Activated naive CD8-positive, alpha-beta T cell treated with anti-CD3 and anti-CD28 coated beads, Interleukin-2, amount 10 ng/mL, durations not matched to agents 7 days and 5 days (primary cell): ENCODE measurements at places on chromosomes 16 and 17. TPM values are rescaled to one million over a fixed set of nuclear protein-coding genes. Genes with fewer than 3 reads are reported as not detected.
A peak's percentile ranks its signal among the peaks of the same experiment; 100 is the strongest.

The HS3ST3A1 gene
- not detected for total RNA-seq

The MAP3K14 gene
- 25.9 TPM for total RNA-seq

The CD300E gene
- total RNA-seq: not detected

DNA sequence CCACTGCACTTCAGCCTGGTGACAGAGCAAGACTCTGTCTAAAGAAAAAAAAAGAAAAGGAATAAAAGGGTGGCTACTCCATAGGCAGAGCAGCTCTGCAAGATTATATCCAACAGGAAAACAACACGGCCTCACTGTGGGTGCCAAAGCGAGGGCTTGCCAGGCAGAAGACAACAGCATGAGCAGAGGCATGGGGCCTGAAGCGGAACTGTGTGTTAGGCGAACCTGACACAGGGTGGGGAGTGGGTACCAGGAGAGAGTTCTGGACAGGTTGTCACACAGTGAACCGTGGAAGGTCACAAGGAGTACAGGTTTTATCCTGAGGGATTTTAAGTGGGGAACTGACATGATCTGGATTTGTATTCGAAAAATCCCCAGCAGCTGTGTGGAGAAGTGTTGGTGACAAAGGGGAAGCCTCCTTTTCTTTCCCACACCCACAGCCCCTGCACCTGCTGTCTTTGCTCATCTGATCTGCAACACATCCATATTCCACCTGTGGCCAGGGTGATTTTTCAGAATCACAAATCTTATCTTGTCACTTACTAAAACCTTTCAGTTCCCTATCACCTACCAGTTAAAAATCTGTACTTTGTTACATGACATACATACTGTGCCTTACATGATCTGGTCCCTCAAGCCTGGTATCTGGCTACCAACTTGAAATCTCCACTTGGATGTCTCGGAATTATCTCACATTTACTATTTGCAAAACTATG lies 23.2 kb upstream of the ARHGAP17 start:
- no peaks in the 10 kb centered on the region for H3K27me3 ChIP-seq
- H3K4me3 ChIP-seq: no peak overlapping the region
- no peak for DNase-seq
- no peak overlapping the region for H3K27ac ChIP-seq
- peaks cover 3% of the 10 kb centered on the region for H3K4me1 ChIP-seq

- H3K4me1 ChIP-seq: no peaks in the 10 kb centered on the region
- no peaks in the 10 kb centered on the region for H3K27me3 ChIP-seq
- no peaks in the 10 kb centered on the region for H3K36me3 ChIP-seq
- no peak overlapping the region for H3K27ac ChIP-seq
- H3K4me3 ChIP-seq: no peak overlapping the region
Measured at GRCh38 chr17:12229335-12229734, 208.7 kb downstream of the MAP2K4 start.

DNA sequence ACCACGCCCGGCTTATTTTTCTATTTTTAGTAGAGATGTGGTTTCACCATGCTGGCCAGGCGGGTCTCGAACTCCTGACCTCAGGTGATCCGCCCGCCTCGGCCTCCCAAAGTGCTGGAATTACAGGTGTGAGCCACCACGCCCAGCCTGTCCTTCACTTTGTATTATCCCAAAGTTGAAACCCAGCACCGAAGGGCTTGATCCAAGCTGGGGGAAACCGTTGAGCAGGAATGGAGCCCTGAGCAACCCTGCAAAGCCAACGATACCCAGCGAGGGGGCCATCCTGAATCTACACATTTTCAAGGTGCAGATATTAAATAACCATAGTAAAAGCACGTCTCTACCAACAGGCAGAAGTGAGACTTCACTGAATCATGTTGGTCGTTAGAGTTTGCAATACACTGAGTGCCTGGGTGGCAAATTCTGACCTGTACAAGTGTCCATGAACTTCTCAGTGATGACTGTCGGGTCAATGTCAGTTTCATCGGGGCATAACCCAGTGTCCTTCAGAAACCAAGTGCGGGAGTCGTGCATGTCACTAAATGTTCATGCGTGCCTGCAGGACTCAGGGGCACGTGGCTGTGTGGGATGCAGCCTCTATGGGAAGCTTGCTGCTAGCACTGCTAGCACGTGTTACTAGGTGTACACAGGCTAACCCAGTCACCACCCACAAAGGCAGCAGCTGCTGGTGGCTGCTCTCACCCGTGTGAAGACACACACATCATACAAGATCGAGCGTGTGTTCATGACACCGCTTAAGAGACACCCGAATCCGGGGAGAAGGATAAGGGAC lies 10.5 kb upstream of the RBFOX3 start:
- H3K27me3 ChIP-seq: peaks cover 10% of the 10 kb centered on the region
- H3K4me3 ChIP-seq: no peak overlapping the region
- peak; percentile 10 for DNase-seq
